Smooth muscle cell of bladder (primary cell): ENCODE measurements at places on chromosomes 13 and 19. TPM values are rescaled to one million over a fixed set of nuclear protein-coding genes. Genes with fewer than 3 reads are reported as not detected.

Gene NFIX
- 36.8 and 44.9 TPM in 2 replicates for total RNA-seq

Gene FLT1
- total RNA-seq = 3.3 and 10.1 TPM in 2 replicates

Gene ELANE
- total RNA-seq = 0.46 and 0.85 TPM in 2 replicates

Gene NLRP7
- total RNA-seq = not detected in 2 replicates

Gene ZNF234
- total RNA-seq = 9.0 and 12.6 TPM in 2 replicates

Gene GPR12
- not detected in 2 replicates for total RNA-seq

Gene CERS1
- total RNA-seq = 0.85 and 2.7 TPM in 2 replicates

Gene ZSWIM9
- 1.00 and 1.4 TPM in 2 replicates for total RNA-seq

Gene NDUFS7
- total RNA-seq = 51.8 and 58.7 TPM in 2 replicates

Gene USHBP1
- total RNA-seq = not detected in 2 replicates

Gene PROZ
- total RNA-seq = not detected in 2 replicates

Gene DBP
- 4.6 and 6.5 TPM in 2 replicates for total RNA-seq

Gene ZNF333
- total RNA-seq = 16.2 and 22.7 TPM in 2 replicates

Gene LGALS7
- not detected in 2 replicates for total RNA-seq

Gene KRTDAP
- total RNA-seq = not detected in 2 replicates

Gene TNNT1
- total RNA-seq = 1.6 and 2.7 TPM in 2 replicates

Gene LENG1
- 6.5 and 7.2 TPM in 2 replicates for total RNA-seq

Gene WDR18
- total RNA-seq = 42.0 and 62.0 TPM in 2 replicates

Gene OR7G1
- not detected in 2 replicates for total RNA-seq

Gene LRRC63
- under 0.01 TPM in 1 of 2 replicates, not detected in the other for total RNA-seq

Gene PSG5
- total RNA-seq = 3.4 and 8.5 TPM in 2 replicates

Gene MAST1
- 0.18 and 0.28 TPM in 2 replicates for total RNA-seq

Gene KL
- under 0.01 and 0.18 TPM in 2 replicates for total RNA-seq

Gene ZNF578
- 3.1 and 3.4 TPM in 2 replicates for total RNA-seq

Gene TCF3
- 36.6 and 47.9 TPM in 2 replicates for total RNA-seq

Gene HNRNPL
- total RNA-seq = 205 and 212 TPM in 2 replicates
